ENCODE measurements at places on chromosomes 12 and 14. TPM values are rescaled to one million over a fixed set of nuclear protein-coding genes. Genes with fewer than 3 reads are reported as not detected.

DNA sequence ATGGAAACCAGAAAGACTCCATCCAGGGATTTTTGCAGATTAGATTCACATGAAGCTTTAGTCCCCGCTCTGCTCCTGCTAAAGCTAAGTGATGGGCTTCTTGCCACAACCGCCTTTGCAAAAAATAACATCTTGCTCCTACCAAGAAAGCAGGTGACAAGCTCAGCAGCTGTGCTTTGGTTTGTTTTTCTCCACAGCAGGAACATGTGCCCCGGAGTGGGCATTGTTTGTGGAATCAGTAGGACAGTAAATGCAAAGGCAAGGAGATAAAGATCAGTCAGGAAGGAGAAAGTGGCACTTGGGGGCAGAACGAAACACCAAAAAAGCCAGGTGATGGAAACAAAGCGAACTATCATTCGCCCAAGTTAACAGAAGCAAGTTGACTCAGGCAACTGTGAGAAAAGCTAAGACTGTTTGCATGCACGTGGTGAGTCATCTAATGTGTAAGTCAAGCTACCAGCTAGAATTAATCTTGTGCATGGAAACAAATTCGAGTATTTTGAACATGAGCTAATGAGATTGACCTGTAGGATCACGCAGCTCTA is 165.5 kb upstream of the PLXNC1 start:
- no peak for DNase-seq

GRCh38 chr12:106003297-106003696 is 135.5 kb downstream of the NUAK1 start:
- no peak for DNase-seq

DNA sequence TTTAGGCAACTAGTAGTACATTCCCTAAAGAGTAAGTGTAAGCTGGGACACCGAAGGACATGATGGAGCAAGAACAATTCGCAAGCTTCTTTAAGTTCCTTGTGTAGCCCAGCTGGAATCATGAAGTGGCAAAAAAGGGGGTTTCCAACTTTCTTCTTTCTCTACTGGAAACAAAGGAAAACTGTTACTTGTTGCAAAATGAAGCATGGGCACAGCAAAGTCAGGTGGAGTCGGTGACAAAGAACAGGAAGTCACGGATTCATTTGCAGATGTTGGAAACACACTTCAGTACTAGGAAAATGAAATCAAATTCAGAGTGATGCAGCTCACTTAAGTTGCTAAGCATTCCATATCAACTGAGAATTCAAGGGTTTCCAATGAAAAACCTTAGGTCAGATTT is 706.9 kb upstream of the STXBP6 start:
- DNase-seq: no peak

PFDN5 gene
- polyA plus RNA-seq: 623 TPM

WNT1 gene
- not detected for polyA plus RNA-seq
